ENCODE measurements at places on chromosomes 7 and 10.

DNA sequence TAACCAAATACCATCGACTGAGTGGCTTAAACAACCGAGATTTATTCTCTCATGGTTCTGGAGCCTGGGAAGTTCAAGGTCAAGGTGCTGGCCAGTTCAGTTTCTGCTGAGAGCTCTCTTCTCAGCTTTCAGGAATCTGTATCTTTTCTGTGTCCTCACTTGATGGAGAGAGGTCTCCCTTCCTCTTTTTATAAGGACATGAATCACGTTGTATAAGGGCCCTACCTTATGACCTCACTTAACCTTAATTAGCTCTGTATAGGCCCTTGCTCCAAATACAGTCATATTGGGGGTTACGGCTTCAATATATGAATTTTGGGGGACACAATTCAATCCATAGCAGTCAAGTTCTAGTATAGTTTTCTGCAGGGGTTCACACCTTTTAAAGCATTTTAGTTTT, 135.2 kb upstream of the ADO start:
- DNase-seq, result no peak

- no peak for DNase-seq
These were observed 8.0 kb upstream of the SPOCK2 start for GRCh38 chr10:72096115-72097000.

GRCh38 chr7:125316466-125316865, 386.8 kb upstream of the POT1 start:
- no peak for DNase-seq

GRCh38 chr7:82049442-82049841, 279.6 kb upstream of the HGF start:
- no peak for DNase-seq

- no peak for DNase-seq
These were observed 28.9 kb upstream of the TRIM8 start for GRCh38 chr10:102615361-102615760.

DNA sequence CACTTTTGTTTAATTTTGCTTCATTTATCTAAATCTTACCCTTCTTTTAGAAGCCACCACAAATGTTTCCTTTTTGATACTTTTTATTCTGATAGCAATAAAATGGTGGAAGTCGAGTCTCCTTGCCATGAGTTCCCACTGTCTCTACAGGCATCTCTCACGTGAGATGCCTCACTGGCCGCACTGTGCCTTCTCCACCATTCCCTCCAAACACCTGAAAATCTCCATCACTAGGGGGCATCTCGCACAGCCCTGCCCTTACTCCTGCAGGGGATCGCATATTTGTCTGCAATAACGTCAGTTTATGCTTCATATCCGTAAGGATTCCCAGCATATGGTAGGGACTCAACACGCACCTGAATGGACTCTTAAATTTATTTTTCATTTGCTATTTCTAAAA, 56.3 kb upstream of the NCAPG2 start:
- no peak for DNase-seq

DNA sequence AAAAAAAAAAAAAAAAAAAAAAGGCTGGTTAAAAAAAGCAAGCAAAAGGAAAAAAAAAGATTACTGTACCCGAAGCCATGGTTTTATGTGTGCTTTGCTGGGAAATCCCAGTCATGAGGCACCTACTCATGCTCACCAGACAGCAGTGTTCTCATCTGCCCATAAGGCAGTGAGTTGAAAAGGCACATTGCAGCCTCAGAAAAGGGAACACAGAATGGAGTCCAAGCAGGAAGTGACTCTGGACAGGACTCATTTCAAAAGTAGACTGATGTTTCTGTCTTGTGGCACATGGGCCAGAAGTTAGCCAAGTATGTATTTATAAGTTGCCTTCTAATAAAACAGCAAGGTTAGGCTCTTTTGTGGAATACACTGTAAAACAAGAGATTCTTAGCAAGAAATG, 40.2 kb downstream of the PDSS1 start:
- no peak for DNase-seq

GRCh38 chr7:47596502-47597202, 14.7 kb upstream of the TNS3 start:
- no peak for DNase-seq

- no peak for DNase-seq
These were observed 14.3 kb downstream of the EIF4EBP2 start for GRCh38 chr10:70418229-70418628.

GRCh38 chr10:103120977-103121735, 71.9 kb downstream of the NT5C2 start:
- DNase-seq, result no peak

DNA sequence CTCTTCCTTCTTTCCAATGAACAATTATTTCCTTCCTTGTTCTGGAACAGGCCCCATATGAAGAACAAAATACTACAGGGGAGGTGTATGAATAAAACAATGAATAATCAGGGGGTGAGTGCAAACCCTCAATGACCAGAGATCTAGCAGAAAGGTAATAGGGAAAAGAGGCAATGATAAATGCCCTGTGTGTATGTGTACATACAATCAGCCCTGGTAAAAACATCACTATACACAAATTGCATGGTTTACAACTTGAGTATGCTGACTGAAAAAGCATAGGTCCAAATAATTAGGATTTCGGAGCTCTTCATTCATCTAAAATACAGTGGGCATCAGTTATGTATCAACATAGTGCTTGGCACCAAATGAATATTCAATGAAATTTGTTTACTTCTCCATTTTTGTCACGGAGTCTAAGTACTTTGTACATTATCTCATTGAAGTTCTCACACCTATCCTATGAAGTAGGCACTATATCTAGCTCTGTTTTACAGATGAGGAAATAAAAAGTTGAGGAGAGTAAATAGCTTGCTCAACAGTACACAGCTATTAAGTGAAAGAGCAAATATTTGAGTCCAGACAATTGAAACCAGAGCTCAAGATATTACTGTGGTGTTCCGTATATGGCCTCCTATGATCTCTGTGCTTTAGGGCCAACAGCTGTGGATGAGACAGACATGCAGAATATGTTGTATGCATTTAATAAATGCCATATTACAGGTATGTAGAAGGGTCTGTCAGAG, 1065.4 kb downstream of the SORCS3 start:
- no peak for DNase-seq

DNA sequence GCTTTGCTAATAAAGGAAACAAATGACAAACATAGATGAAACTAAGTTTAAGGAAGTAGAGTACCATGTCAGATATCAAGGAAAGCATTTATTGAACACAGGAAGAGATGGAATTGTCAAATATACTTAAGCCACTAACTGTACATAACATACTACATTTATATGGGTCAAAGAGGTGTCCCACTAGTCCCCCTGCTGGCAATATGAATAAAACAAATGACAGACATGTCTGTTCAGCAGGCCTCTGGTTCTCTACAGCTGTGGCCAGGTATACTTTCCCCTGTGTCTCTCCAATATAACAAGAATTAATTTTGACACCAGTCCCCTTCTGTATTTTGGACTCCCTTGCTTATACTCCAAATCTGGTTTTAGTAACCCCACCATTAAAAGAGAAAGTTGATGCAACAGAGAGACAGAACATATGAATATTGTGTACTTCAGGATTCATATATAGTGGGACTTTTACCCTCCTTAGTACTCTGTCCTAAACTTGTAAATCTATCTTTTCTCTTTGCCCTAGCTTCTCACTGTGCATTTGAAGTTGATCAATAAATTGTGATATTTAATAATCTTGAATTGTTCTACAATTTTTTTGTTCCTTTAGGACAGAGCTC, 42.9 kb downstream of the CD36 start:
- DNase-seq, result no peak

DNA sequence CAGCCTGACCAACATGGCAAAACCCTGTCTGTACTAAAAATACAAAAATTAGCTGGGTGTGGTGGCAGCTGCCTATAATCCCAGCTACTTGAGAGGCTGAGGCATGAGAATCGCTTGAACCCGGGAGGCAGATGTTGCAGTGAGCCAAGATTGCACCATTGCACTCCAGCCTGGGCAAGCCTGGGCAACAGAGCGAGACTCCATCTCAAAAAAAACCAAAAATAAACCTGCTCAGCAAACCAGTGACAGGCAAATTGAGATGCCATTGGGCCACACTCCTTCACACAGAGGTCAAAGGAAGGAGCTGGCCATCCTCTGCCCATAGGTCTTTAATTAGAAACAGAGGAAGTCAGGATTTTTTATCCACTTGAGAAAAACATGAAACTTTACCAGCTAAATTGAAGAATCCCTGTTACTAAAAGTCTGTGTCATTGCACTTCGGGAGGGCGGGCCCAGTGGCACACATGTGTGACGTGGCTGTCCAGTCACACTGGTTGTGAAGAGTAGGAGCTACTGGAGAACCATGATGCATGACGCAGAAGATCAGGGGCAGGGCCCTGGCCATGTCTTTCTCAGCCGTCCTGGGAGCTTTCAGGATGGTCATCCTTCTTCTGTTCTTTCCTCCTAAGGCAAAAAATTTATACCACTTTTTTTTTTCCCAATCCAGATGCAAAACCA, 118.3 kb upstream of the ZNF438 start:
- DNase-seq, result no peak

DNA sequence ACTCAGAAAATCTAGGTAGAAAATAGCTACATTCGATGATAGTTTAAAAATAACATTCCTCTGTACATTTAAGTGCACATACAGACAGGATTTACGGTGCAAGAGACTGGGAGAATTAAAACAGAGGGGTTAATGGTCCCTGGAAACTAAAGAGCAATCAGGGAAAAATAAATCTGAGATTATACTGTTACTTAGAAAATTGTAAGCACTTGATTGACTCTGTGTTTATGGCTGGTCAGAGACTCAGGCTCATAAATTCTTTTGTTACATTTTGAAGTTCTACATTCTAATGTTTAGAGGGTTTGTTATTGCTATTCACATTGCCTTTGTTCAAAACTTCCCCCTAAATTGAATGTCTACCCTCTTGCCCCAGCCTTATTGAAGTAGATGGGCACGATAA, 54.4 kb downstream of the CDCA7L start:
- no peak for DNase-seq

GRCh38 chr7:69780379-69780778, 182.1 kb downstream of the AUTS2 start:
- DNase-seq, result peak; percentile 70

DNA sequence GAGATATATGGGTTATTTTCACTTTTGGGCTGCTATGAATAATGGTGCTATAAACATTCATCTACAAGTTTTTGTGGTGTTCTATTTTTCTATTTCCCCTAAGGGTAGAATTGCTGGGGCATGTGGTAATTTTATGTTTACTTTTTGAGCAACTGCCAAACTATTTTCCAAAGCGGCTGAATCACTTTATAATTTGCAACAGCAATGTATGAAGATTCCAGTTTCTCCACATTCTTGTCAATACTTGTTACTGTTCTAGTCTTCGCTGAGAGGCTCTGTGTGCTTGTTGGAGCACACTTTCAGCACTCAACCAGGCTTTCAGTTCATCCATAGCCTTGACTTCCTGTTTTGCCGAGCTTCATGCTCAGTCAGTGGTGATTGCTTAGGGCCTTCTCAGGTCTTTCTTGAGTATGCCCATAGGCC, 39.0 kb downstream of the ADK start:
- DNase-seq, result no peak

GRCh38 chr10:128950159-128950915, 516.7 kb upstream of the MGMT start:
- no peak for DNase-seq

- DNase-seq, result no peak
These were observed 16.5 kb upstream of the CHN2 start for GRCh38 chr7:29177963-29178600.

DNA sequence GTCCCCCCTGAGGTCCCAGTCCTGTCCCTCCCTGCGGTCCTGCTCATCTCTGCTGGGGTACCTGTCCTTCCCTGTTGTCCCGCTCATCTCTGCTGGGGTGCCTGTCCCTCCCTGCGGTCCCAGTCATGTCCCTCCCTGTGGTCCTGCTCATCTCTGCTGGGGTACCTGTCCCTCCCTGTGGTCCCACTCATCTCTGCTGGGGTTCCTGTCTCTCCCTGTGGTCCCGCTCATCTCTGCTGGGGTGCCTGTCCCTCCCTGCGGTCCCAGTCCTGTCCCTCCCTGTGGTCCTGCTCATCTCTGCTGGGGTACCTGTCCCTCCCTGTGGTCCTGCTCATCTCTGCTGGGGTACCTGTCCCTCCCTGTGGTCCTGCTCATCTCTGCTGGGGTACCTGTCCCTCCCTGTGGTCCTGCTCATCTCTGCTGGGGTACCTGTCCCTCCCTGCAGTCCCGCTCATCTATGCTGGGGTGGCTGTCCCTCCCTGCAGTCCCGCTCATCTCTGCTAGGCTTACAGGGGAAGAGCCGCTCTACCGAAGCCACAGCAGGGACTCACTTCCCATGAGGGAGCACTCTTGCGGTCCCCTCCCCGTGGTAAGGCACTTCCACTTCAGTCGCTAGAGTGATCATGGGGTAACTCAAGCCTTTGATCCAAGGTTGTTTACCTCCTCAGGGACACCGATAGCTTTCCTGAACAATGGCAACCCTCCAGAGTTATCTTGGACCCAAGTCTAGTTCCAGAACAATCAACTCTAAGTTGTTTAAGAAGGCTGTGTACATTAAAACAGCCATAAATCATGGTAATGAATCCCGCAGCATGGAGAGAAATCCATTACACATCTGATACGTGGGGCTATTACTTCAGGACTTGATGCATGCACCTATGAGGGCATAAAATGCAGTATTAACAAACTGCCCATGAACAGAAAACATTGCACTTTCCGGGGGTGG, 46.8 kb upstream of the MNX1 start:
- no peak for DNase-seq

DNA sequence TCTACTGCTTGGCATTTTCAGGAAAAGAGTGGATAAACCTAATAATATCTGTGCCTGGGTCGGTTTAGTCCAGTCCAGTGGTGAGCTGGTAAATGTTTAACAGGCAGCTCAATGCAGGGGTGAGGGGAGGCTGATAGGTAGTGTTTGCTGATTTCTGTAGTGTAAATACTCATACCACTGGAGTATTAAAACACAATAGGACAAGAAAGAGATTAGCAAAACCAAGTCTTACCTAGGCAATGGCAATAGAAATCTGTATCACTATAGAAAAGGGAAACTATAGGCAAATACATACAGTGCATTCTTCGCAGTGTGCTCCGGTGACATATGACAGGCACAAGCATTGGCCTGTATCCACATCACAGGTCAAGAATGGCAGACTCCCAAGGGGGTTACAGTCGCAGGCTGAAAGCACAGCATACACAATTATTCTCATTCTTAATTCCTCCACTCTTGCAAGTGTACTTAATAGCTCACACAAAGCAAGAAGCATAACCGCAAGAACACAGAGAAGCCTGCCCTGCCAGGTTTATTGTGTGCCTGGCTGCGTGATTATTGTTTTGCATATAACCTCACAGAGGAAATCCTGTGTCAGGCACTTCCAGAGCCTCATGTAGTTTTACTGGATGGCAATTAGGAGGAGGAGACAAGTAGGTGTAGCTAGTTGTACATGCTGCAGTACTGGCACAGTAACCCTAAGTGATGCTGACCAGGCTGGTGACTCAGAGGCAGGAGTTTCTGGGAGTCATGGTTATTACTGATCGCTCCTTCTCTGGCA, 35.0 kb downstream of the LAMB4 start:
- DNase-seq, result peak; percentile 69

GRCh38 chr10:18010050-18010449, 58.3 kb downstream of the SLC39A12 start:
- no peak for DNase-seq

- DNase-seq, result no peak
These were observed 32.9 kb downstream of the AUTS2 start for GRCh38 chr7:69631131-69631530.

GRCh38 chr10:21293518-21294356, 231.7 kb downstream of the SKIDA1 start:
- no peak for DNase-seq

GRCh38 chr7:55127135-55127551, 108.3 kb downstream of the EGFR start:
- DNase-seq, result no peak

Measured in NCI-H2107 (cell line).